NCI-H345 (cell line): ENCODE measurements at places on chromosomes 13 and 19.
A peak's percentile ranks its signal among the peaks of the same experiment; 100 is the strongest.

DNA sequence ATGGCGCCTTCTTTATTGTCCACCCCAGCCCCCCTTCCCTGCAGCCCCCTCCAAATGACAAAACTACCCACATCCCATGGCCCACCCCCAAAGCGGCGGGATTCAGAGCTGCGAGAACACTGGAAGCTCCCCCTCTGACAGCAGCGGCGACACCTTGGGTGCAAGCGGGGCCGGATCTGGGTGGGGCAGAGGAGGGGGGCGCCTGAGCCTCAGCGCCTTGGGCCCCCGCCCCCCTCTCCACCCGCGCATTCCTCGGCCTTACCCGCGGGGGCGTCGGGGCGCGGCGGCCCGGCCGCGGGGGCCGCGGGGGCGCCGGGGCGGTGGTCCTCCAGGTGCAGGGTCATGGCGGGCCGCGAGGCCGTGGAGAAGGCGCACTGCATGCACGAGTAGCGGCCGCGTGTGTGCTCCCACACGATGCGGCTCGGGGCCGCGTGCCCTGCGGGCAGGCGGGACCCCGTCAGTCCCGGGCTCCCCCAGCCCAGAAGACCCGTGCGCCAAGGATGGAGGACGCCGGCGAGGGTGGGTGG is 3.3 kb downstream of the ZNF414 start:
- no peak for DNase-seq

GRCh38 chr13:111598747-111599146 is 278.3 kb downstream of the TEX29 start:
- DNase-seq: no peak

DNA sequence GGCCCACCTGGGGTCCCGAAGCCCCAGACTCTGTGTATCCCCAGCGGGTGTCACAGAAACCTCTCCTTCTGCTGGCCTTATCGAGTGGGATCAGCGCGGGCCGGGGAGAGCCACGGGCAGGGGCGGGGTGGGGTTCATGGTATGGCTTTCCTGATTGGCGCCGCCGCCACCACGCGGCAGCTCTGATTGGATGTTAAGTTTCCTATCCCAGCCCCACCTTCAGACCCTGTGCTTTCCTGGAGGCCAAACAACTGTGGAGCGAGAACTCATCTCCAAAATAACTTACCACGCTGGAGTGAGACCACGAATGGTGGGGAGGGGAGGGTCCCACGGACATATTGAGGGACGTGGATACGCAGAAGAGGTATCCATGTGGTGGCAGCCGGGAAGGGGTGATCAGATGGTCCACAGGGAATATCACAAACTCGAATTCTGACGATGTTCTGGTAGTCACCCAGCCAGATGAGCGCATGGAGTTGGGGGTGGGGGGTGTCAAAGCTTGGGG is 1.0 kb upstream of the ICAM5 start:
- peak; percentile 7 for DNase-seq

DNA sequence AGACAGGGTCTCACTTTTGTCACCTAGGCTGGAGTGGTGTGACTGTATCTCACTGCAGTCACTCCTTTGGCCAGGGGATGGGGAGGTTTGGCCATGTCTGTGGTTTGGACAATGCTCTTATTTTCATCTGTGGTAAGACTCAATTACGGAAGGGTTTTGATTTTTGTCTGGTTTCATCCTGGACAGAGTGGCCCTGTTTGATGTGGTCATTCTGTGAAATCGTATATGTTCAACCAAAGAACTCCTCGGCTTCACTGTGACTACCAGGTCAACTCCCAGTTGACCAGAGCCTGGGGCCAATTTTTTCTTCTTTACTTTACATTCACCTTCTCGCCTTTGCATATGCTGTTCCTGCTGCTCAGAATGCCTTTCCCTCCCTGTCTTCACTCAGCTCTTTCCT is 6.8 kb upstream of the CCDC124 start:
- DNase-seq: no peak

DNA sequence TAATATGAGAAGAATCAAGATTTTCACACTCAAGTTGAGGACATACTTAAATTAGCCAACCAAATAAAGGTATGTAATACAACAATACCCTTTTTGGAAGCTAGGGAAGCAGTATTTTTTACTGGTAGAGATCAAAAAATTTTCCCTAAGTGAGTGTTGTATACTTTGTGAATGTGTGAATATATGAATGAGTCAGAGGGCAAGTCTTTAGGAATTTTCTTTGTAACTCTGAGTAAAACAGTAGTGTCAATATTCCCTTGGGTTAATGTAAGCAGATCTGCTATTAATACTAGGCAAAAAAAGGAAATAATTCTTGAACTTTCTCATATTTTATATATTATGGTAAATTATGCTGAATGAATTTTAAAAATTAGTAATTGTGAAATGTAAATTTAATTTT is 1161.8 kb upstream of the MIR17HG start:
- DNase-seq: no peak

- DNase-seq: peak; percentile 92
Measured at GRCh38 chr19:14571695-14572490, at the start of gene NDUFB7. TSS of gene NDUFB7 (minus strand) at chr19:14572066. CDS start at chr19:14572000, 66 bp downstream.

GRCh38 chr19:52189735-52190486 is at the start of gene PPP2R1A:
TSS of gene PPP2R1A (plus strand) at chr19:52190052. CDS start at chr19:52190097, 45 bp downstream.
- peak; percentile 99 for DNase-seq

GRCh38 chr13:59319276-59319675 is 844.5 kb downstream of the DIAPH3 start:
- no peak for DNase-seq

DNA sequence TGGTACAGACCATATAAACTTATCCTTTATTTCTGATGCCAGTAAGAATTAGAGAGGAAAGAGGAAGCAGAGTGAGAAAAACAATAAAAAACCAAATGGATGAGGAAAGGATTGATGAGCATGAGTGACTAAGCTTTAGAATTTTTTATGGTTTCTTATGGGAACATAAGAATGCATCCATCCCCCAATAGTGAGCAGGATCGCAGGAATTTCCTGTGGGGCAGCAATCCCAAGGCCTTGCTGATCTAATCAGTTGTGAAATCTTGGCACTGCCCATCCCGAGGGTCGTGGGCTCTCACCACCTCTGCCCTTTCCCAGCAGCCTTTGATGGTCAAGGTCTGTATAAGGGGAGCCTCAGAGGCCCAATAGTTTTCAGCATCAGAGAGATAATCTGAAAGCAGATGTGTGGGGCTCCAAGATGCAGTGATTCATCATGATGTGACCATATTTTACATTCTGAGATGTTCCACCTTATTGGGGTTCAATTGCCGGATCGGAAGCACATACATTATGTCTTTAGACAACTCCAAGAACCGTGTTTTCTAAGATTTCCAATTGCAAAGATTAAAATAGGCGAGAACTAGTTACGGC is 222.1 kb downstream of the DNAJC15 start:
- no peak for DNase-seq

DNA sequence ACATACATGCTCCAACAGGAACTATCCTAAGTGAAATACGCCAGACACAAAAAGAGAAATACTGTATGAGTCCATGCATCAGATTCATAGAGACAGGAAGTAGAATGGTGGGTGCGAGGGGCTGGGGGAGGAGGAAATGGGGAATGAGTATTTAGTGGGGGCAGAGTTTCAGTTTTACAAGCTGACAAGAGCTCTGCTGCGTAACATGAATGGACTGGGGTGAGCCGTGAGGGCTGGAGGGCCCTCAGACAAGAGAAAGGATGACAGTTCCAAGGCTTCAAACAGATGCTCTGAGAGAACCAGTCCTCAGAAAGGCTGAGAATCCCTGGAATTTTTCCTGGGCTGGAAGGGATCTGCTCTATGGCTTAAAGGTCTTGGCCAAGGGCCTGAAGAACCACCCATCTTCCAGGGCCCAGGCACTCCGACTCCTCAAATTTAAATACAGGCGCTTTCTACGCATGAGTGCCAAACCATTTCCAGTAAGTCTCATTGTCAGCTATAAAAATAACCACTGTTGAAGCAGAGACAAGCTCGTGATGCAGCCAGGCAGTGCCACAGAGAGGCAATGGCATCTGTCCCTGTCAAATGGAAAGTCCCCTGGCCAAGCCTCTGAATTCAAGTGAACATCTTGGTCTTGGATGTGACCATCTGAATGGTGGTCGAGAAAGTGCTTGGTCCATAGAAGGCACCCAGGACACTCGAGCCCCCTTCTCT is 17.5 kb downstream of the KLF2 start:
- DNase-seq: no peak

DNA sequence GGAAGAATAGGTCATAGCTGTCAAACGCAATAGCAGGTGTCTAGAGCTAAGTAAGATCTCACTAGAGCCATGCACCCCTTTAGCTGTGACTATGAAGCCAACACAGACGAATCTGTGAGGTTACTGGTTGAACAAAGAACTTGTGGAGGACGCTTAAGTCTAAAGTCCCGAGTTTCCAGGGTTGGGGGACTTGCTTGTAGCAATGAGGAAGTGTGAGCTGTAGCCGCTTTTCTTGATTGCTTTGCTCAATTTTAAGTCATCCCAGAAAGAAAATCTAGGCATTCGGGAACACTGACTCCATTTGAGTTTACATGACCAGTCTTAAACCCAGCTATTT is 1.6 kb downstream of the GPC5 start:
- DNase-seq: no peak

DNA sequence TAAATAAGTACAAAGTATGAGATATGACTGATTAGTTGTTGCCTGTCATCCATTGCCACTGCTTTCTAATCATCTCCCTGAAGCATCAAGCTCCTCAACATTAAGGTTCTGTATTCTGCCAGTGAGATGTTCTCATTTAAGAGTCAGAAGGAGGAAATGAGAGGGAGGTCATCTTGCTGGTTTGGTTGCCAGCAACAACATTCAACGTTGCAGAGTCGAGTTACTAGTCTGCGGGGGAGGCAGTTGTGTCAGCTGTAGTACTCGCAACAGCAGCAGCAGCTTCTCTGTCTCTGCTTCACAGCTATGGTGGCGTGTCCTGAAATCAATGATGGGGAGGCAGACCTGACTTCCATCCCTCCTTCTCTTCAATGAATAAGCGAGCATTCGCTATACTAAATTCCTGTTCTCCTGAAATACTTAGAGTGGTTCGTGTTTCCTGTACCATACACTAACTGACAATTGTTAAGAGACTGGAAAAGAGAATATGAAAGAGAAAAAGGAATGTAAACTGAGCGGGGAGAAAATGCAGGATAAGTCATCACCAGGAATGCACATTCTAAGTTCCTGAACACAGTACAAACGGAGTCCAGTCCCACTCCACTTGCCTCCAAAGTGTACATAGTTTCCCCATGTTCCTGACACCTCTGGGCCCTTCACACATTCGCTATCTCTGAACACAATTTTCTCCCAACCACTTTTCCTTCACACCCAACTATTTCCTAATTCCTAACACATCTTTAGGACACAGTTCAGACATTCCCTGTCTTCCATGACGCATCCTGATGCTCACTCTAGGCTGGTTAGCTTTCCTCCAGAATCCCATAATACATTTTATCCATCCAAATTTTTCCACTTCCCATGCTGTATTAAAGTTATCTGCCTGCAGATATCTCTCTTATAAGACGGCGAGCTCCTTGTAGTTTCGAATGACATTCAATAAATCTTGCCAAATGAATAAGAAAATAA is 263.0 kb downstream of the KLF12 start:
- DNase-seq: no peak

GRCh38 chr19:30163663-30164062 is 208.5 kb upstream of the ZNF536 start:
- DNase-seq: no peak

DNA sequence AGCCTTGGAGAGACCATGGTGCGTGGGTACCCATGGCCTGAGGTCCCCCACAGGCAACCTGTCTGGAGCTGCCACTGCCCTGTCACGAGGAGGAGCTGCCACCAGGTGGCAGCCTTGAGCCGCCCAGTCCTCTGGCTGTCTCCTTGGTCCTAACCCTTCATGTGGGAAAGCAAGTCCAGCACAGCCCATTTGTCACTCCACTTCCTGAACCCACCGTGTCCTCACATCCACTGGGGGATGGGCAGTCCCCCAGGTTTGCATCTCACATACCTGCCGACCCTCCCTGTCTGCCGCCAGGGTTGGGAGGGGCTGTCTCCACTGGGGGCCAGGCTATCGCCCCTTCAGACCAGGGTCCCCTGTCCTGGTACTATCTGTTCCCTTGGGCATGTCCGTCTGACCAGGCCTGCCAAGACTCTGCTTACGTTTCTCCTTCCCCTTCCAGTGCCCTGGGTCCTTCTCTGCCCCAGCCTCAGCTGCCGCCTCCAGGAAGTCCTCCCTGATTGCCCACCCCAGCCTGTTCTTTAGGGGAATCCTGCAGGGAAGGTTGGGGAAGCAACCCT is 4.5 kb downstream of the FAM174C start:
- DNase-seq: peak; percentile 68

GRCh38 chr13:35954207-35954560 is 177.0 kb downstream of the DCLK1 start:
- DNase-seq: no peak

- no peak for DNase-seq
Measured at GRCh38 chr13:20860844-20861243, 41.7 kb downstream of the XPO4 start.

DNA sequence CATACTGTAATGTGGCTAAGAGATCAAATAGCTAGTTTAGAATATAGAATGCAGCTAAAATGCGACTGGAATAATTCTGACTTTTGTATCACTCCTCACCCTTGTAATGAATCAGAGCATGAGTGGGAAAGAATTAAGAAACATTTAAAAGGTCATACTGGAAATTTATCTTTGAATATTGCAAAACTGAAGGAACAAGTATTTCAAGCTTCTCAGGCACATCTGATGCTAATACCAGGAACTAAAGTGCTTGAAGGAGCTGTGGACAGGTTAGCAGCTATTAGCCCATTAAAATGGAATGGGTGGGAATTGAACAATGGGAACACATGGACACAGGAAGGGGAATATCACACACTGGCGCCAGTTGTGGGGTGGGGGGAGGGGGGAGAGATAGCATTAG is 144.2 kb upstream of the ZNF91 start:
- DNase-seq: no peak

GRCh38 chr13:59477011-59477410 is 686.7 kb downstream of the DIAPH3 start:
- DNase-seq: no peak
